Activated naive CD4-positive, alpha-beta T cell treated with anti-CD3 and anti-CD28 coated beads, Interleukin-2, amount 50 U/mL, for 72 hours (primary cell): ENCODE measurements at places on chromosomes 2 and 18.

DNA sequence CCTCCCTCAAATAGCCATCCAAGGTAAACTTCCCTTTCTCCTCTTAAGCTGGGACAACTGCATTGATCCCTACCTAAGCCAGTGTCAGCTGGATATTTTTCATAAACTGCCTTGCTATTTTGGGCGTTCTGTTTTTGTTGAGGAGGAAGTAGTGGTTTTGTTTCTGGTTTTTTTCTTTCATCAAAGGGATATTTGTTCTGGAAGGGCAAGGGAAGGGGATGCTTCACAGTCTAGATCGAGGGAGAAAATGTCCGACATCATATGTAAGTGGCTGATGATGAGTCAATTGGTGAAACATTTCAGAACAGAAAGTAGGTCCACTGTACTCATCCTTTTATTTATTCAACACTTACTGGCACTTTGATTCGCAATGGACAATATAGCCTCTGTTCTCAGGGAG is 31.0 kb downstream of the TANC1 start:
- no peak for DNase-seq

DNA sequence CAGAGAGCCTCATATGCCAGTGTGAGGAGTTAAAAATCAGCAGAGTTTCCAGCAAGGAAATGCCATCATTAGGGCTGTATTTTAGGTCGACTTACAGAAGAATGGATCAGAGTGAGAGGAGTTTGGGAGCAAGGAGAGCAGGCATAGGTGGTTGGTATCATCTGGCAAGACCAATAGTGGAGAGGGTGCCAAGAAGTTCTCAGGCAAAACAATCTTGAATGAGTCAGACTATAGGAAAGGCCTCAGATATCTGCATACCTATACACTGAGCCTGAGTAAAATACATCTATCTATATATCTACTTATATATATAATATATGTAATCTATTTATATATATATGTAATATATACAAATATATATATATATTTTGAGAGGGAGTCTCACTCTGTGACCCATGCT is 57.3 kb downstream of the TMEFF2 start:
- no peak for DNase-seq

DNA sequence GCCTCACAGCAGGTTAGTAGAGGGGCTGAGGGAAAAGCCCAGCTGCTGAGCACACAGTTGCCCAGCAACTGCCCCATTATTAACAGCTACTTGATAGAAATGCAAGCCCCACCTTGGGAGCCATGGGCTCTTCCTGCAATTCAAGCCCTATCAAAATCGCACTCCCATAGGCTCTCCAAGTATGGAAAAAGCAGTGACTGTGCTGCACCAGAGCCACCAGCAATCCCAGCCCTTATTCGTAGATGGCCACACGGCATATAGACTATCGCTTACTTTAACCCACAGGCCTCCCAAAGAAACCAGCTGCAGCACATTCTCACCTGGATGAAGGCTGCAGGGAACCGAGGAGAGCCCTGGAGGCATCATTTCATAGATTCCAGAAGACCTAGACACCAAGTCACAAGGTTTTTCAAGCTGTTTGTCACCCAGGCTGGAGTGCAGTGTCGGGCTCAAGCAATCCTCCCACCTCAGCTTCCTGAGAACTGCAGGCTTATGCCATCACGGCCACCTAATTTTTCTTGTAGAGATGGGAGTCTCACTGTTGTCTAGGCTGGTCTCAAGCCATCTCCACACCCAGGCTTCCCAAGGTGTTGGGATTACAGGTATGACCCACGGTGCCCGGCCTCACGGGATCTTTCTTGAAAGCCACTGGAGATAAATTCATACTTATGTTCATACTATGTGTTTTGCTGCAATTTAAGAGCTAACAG is 11.3 kb downstream of the NCL start:
- DNase-seq, result peak; percentile 31

GRCh38 chr18:56312551-56313335 is 325.6 kb downstream of the TXNL1 start:
- no peak for DNase-seq

DNA sequence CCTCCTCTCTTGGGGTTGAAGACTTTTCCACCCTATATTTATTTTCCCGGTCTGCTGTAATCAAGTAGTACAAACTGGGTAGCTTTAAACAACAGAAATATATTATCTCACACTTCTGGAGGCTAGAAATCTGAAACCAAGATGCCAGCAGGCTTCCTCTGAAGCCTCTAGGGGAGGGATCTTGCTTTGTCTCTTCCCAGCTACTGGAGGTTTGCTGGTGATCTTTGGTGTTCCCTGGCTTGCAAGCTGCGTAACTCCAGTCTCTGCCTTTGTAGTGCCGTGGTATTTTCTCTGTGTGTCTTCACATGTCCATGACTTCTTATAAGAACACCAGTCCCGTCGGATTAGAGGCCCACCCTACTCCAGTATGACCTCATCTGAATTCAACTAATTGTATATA is 44.4 kb downstream of the MYO3B start:
- DNase-seq, result no peak

DNA sequence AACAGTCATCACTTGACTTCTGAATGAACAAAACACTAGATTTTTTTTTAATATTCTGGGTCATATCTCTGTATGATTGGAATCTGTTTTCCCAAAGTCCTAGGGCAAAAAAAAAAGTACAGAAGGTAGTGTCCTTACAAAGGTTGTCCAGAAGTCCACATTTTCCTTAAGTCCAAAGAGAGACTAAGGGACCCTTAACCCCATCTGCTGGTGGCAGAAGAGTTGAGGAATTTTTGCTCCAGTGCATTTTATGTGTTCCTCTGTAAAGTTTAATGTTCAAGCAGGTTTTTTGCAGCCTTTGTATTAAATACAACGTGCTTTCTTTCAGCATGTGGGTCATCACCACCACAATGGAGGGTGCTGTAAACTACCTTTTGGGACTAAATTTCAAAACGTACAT is 215.9 kb downstream of the SP3 start:
- DNase-seq, result no peak
